ENCODE measurements at places on chromosomes 16 and 17.

DNA sequence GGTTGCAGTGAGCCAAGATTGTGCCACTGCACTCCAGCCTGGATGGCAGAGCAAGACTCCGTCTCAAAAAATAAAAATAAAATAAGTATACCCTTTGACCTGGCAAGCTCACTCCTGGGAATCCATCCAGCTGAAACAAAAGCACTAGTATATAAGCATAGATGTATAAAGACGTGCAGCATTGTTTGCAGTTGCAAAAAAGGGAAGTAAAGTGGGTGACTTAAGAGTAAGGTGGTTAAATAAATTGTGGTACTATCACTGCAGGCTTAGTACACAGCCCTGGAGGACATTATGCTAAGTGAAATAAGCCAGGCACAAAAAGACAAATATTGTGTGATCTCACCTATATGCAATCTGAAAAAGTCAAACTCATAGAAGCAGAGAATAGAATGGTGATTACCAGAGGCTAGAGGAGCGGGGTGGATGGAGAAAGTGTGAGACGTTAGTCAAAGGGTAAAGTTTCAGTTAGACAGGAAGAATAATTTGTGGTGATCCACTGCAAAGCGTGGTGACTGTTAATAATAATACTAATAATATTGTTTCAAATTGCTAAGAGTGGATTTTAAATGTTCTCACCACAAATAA, 113.0 kb downstream of the MYO1D start:
- DNase-seq: no peak

GRCh38 chr17:63774141-63774968, at the start of gene DDX42:
Gene DDX42 (plus strand): TSS chr17:63774170. CDS start chr17:63787050, 12,880 bp downstream.
- no peak for DNase-seq

DNA sequence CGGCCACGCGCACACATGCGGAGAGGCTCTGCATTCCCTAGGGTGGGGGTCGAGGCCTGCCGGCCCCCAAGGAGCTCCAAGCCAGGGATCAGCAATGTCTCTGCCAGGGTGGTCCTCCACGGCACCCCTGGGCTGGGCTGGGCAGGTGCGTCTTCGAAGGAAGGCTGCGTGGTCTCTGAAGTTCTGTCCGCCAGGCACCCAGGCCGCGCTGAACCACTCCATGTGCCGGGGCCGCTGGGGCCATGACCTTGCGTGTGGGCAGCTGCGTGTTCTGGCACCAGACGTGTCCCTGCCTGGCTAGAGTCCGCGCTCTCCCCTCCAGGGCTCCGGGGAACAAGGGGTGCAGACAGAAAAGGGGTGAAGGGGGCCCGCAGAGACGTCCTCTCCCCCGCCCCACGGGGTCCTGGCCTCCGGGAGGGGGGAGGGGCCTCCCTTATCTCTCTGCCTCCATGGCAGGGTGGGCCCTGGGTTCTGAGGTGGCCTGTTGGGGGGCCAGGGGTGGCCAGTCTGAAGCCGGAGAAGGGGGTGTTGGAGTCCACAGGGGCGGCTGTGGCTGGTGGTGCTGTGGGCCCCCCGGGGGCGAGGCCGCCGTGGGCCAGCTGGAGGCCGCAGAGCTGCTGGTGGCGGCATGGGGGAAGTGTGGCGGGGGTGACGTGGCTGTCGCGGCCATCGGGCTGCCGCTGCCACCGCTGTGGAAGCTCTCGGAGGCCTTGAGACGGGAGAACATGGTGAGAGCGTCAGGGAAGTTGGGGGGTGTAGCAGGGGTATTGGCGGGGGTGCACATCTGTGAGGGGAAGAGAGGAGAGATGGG, 5.3 kb downstream of the UBALD1 start:
- DNase-seq: no peak

DNA sequence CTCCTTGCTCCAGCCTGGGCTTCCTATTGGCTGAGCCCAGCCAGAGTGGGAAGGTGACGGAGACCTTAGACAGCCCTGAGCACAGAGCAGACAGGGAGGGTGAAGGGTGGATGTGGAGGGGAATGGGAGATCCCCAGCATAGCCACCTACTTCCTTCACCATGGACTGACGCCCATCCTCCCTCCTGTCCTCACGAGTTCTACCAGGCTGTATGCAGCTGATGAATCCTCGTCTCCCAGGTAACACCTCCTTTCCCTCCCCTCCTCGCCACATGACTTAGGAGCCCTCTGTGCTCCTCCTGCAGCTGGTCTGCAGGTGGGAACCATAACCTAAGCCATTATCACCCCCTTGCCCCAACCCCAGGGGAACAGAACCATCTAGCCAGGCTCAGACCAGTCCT, 9.0 kb upstream of the CRHR1 start:
- DNase-seq: no peak

DNA sequence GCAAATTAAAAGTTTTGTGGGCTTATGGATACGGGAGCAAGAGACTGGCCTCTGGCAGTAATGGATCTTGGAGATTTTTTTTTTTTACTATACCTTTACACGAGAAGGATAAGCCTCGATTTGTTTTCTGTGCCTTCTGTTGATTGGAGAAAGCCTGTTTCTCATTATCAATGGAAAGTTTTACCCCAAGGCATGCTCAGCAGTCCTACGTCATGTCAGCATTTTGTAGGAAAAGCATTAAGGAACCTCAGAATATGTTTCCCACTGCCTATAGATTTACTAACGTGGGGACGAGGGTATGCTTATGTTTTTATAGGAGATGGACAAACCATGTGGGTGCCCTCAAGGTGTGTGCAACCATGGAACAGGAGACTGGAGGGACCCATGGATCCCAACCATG, 26.8 kb downstream of the CD300LG start:
- DNase-seq: no peak

GRCh38 chr17:22268214-22268911, 576.0 kb downstream of the KCNJ18 start:
- no peak for DNase-seq

Data from non-pigmented ciliary epithelial cell (primary cell).